Stimulated activated CD4-positive, alpha-beta T cell treated with anti-CD3 and anti-CD28 coated beads, Interleukin-12 subunit alpha, Interleukin-12 subunit beta, amount 100 ng/mL, for 4 hours (primary cell): ENCODE measurements at places on chromosomes 7 and 10.

- DNase-seq, result peak; percentile 34
Measured at GRCh38 chr7:351681-352480, 61.9 kb downstream of the FOXL3 start.

DNA sequence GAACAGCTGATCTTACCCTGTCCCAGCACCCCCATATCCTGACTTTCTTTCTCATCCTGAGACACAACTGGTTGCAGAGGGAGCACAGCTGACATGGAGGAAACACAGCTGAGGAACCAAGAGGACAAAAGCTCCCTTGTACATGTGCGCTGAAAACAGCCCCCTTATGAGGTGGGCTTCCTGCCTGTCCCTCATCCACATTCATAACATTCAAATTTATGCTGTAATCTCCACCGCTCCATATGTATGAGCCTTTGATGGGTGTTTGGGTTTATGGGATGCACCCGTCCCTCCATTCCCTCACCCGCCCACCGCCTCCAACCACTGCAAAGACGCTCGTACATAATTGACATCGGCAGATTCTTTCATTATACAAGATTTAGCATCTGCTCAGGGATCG lies 49.6 kb upstream of the BTRC start:
- no peak for DNase-seq

DNA sequence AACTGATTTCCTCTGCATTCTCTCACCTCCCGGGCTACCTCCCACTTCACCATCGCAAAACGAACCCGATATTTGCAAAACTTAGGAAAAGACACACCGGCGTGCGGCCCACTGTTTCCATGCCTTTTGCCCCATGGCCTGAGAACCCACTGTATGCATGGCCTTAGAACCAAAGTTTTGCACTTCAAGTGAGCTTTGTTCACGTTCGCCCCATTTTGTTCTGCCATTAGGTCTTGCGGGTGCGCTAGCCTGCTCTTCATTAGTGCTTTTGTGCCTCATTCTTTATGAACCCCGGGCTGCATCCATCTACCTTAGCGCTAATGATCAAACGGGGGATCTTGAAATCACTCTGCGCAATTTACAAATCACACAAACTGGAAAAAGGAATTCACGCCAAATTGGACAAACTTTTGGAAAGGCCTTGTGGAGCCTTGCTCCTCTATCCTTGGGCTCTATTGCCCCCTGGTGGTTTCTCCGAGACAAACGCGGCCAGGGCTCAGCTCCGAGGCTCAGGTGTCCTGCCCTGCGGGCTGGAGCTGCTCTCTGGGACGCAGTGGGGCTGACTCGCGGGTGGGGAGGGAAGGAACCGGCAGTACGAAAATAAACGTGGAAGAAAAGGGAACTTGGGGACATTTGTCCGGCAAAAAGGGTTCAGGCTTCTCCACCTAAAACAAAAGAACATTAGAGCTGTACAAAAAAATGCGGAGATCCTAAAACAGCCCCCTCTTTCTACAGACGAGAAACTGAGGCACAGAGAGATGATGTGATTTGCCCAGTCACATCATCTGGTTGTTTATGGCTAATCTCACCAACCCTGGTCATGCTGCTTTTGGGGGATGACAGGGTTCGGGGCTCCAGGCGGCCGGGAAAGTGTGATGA lies 300.4 kb upstream of the NFE2L3 start:
- DNase-seq, result peak; percentile 43

DNA sequence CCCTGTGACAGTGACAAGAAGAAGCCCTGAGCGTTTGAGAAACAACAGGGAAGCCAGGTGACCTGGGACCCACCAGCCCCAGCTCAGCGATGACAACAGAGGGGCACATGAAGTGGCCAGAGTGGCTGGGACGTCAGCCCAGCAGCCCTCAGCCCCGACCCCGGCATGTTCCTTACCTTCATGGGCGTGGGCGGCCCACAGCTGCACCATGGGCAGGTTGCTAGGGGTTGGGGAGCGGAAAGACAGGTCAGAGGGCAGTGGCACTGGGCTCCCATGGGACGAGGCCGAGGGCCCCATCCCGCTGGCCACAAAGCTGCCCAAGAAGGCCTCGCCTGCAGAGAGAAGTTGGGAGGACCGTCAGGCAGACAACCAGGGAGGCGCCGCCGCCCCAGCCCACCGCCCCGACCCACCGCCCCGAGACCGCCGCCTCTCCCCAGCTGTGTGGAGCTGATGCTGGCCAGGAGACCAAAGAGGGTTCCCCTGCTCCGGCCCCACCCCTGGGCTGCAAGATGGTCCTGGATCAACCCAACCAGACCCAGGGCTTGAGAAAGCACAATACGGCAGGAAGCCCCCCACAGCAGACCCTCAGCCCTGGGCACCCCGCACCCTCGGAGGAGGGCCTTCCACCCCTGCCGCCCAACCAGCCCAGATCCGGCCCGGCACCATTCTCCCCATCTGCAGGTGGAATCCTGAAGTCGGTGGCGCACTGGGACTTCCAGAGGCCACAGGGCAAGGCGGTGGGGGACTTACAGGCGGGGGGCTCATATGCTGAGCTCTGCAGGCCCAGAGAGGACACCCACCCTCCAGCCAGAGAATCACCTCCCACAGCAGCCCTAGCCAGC lies 29.1 kb downstream of the TNRC18 start:
- no peak for DNase-seq

DNA sequence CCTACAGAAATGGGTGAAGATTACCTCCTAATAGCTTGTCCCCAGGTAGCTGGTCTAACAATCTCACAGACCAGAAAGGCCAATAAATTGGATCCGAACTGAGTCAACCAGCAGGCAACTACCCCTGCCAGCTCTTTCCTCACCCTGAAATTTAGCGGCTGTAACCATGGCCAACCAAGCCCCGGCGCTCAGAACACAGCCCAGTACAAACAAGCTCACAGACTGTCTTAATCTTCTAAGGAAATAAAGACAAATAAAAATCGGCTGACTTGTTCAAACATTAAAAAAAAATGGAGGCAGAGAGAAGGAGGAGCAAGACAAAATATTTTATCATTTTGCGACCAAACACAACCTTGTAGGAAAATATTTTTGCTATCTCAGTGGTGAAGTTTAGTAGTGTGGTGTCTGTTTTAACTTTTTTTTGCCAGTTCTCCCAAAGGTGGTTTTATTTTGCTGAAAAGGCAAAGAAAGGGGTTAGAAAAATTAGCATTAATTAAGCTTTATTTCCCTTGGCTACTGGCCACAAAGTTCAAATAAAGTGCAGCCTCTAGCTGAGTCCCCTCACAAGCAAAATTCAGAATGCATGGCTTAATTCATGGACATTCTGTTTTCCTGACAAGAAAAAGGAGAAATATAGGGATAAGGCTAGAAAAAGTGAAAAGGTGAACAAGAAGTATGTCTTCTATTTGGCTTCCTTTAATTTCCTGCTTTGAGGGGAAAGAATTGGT lies 313.0 kb upstream of the NPVF start:
- no peak for DNase-seq

DNA sequence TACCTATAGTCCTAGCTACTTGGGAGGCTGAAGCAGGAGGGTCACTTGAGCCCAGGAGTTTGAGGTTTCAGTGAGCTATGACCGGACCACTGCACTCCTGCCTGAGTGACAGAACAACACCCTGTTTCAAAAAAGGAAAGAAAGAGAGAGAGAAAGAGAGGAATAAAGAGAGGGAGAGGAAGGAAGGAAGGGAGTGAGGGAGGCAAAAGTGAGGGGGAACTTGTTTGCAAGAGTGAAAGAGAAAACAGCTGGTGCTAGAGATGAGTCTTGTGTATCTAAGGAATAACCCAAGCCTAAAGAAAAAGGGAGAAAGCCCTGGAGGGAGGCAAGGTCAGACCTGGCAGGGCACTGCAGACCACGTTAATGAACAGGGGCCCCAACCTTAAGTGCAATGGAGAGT lies 4.8 kb upstream of the NT5C2 start:
- DNase-seq, result no peak

DNA sequence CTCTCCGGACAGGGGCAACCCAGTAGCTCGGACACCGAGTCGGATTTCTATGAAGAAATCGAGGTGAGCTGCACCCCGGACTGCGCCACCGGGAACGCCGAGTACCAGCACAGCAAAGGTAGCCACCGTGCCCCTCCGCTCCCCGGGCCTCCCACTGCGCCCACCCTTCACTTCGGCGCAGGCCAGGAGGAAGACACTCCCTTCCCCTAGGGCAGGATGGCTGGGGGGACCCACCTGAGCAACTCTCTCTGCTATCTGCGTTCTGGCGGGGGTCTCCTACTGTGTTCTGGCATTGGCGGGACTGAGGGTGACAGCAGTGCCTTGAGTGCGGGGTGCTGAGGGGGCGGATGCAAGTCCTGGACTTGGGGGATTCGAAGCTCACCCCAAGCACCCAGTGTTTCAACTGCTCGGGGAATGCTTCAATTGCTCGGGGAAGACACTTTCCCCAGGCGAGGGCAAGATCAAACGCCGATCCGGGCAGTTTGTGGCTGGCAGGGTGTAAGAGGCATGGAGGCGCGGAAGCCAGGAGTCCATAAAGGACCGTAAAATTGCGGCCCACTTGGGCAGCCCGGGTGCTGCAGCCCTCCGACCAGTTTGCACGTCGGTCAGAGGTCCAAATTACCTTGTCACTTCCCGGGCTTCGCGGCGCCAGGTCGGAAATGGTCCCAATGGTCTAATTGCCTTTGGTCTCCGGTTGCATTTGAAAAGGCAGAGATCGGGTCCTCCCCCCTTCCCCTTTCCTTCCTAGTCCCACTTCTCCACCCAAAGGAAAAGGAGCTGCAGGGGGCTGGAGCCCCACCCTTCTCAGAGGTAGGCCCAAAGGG lies 950 bp downstream of the EVX1 start:
- DNase-seq, result no peak

GRCh38 chr7:87479951-87480350 lies 4.5 kb upstream of the ABCB4 start:
- DNase-seq, result no peak

- no peak for DNase-seq
Measured at GRCh38 chr10:119670717-119671116, 19.5 kb downstream of the BAG3 start.

GRCh38 chr7:64774204-64774842 lies 19.9 kb upstream of the ZNF138 start:
- DNase-seq, result no peak

GRCh38 chr10:79339266-79339665 lies 8.0 kb upstream of the PPIF start:
- no peak for DNase-seq

DNA sequence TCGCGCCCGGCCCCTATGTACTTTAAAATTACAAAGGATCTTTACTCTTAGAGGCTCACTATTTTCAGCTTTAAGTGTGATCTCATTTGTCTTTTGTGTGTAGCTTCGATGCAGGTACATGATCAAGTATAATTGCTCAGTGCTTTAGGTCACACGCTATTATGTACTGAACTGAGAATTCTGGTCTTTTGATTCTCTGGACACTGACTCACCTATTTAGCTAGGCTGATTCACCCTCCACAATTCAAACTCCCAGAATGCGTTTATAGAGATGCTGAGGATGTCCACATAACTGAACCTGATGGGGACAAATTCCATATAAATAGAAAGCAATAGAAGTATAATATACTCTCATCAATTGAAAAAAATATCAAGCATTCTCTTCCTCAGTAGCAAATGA lies 57.8 kb downstream of the PRKCQ start:
- DNase-seq, result no peak

- no peak for DNase-seq
Measured at GRCh38 chr10:106513352-106513771, 651.1 kb downstream of the SORCS1 start.

GRCh38 chr7:108335269-108335918 lies 120.8 kb downstream of the NRCAM start:
- DNase-seq, result no peak

GRCh38 chr7:5694912-5695726 lies 86.3 kb downstream of the RNF216 start:
- DNase-seq, result peak; percentile 58

DNA sequence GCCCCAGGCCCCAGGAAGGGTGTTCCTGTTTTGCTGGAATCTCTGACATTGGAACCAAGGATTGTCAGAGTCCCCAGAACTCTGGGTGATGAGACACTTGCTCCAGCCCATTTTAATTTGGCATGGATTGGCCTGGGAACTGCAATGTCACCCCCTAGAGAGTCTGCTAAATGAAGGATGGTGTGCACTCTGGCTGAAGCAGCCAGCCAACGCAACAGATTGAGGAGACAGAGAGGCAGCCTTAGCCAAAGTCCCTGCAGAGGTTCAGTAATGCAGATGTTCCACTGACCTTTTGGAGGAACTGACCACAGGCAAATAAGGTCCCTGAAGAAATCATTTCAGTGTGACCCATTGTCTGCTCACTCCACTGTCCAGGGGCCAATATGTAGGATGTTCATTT lies 13.4 kb downstream of the LRRC18 start:
- DNase-seq, result no peak

GRCh38 chr10:129096065-129096984 lies 370.7 kb upstream of the MGMT start:
- no peak for DNase-seq

GRCh38 chr10:5666008-5666840 lies at the start of gene ASB13:
Gene ASB13, minus strand, starts transcription at chr10:5666595. Its CDS starts 44 bp downstream, at chr10:5666551.
- peak; percentile 43 for DNase-seq

- DNase-seq, result no peak
Measured at GRCh38 chr7:8434290-8435002, 1.0 kb downstream of the NXPH1 start.

GRCh38 chr10:109746861-109747260 lies 176.4 kb downstream of the XPNPEP1 start:
- DNase-seq, result no peak

DNA sequence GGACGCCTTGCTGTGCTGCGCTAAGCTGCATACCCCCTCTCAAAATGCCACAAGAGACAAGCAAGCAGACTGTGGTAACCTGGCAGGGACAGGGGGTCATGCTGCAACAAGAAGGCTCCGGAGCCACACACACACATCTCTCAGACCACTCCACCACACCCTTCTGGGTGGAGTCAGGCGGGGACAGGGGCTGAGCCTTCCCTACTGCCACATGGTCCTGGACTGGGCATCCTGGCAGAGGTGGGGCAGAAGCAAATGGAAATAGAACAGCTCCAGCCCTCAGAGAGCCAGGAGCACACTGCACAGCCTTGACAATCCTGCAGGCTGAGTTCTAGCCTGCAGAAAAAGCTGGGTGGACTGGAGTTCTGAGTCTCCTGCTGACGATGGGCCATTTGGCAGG lies 28.4 kb upstream of the NPFFR1 start:
- no peak for DNase-seq

DNA sequence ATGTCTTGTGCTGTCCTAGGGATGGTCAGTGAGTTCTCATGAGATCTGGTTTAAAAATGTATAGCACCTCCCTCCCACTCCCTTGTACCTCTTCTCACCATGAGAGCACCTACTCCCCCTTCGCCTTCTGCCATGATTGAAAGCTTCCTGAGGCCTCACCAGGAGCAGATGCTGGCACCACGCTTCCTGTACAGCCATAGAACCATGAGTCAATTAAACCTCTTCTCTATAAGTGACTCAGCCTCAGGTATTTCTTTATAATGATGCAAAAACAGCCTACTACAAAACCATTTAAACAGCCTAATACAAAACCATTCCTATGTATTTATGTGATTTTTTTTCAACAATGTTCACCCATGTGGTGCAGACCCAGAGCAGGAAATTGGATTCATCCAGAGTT lies 32.0 kb downstream of the KDM7A start:
- no peak for DNase-seq

GRCh38 chr7:46525876-46526275 lies 604.8 kb upstream of the IGFBP3 start:
- DNase-seq, result no peak
